ENCODE measurements at places on chromosomes 7 and 10.

GRCh38 chr10:93065675-93066543, 5.3 kb downstream of the CYP26C1 start:
- no peak overlapping the region for H3K27ac ChIP-seq
- DNase-seq: no peak
- no peaks in the 10 kb centered on the region for H3K36me3 ChIP-seq

GRCh38 chr7:21910253-21910652, 35.4 kb downstream of the CDCA7L start:
- H3K4me3 ChIP-seq: no peak overlapping the region
- DNase-seq: no peak
- H3K4me1 ChIP-seq: no peaks in the 10 kb centered on the region
- H3K36me3 ChIP-seq: peaks cover 39% of the 10 kb centered on the region
- no peak overlapping the region for H3K27ac ChIP-seq

- no peaks in the 10 kb centered on the region for H3K36me3 ChIP-seq
- H3K4me3 ChIP-seq: no peak overlapping the region
- DNase-seq: no peak
- no peak overlapping the region for H3K27ac ChIP-seq
These were observed 7.3 kb upstream of the GRIFIN start for GRCh38 chr7:2483494-2483893.

DNA sequence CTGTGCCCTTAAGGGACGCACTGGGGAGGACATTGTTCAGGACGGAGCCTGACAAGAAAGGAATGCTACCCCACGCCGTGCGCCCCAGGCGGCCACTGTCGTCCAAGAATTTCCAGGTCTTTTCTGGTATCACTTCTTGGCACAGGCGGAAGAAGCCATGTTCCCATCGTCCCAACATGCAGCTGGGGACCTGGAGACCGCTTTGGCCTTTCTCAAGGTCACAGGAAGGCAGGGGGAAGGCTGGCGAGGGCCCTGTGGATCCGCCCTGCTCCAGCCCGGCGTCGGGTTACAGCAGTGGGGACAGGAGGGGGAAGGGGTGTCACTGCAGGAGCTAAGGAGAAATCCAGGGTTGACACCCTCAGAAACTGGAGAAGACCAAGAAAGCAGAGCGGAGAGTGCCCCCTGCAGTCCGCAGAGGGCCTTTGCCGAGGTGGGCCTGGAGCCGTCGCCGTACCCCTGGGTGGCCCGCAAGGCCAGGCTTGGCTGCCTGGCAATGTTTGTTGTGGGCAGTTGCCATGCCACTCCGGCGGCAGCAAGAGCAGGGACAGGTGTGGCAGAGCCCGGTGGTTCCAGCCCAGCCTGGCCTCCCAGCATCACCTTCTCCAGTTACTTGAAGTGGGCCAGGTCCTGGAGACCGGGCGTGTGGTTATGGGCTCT, 104.1 kb downstream of the LHPP start:
- DNase-seq: no peak
- no peak overlapping the region for H3K4me3 ChIP-seq
- peaks cover 3% of the 10 kb centered on the region for H3K4me1 ChIP-seq
- peaks cover 16% of the 10 kb centered on the region for H3K27me3 ChIP-seq
- H3K36me3 ChIP-seq: no peaks in the 10 kb centered on the region

DNA sequence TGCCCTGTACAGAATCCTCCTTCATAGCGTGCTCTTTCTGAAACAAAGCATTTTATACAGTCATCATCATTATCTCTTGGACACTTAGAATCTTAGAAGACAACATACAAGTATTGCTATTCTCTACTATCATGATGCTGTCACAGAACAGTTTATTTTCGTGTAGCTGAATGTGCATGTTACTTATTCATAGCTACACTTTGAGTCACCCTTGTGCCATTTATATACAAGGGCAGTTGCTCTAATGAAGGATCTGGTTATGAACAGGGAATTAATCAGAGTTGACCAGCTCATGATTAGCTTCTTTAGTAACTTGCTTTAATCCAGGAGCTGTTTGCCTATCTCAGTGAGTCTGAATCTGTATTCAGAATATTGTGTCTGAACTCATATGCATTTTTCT, 11.2 kb downstream of the CASP2 start:
- H3K36me3 ChIP-seq: peaks cover 30% of the 10 kb centered on the region
- H3K27me3 ChIP-seq: no peaks in the 10 kb centered on the region
- H3K27ac ChIP-seq: no peak overlapping the region
- DNase-seq: peak; percentile 56

- no peaks in the 10 kb centered on the region for H3K36me3 ChIP-seq
- no peak overlapping the region for H3K4me3 ChIP-seq
- no peak for DNase-seq
- no peak overlapping the region for H3K27ac ChIP-seq
- no peaks in the 10 kb centered on the region for H3K4me1 ChIP-seq
These were observed 389.6 kb downstream of the GALNT17 start for GRCh38 chr7:71521506-71521905.

GRCh38 chr10:44995581-44995913, 5.2 kb upstream of the ZNF22 start:
- H3K4me3 ChIP-seq: no peak overlapping the region
- H3K4me1 ChIP-seq: peaks cover 23% of the 10 kb centered on the region
- H3K36me3 ChIP-seq: peaks cover 27% of the 10 kb centered on the region
- no peak for DNase-seq
- no peak overlapping the region for H3K27ac ChIP-seq
- peaks cover 10% of the 10 kb centered on the region for H3K27me3 ChIP-seq

- H3K27ac ChIP-seq: no peak overlapping the region
- DNase-seq: peak; percentile 32
- peaks cover 62% of the 10 kb centered on the region for H3K27me3 ChIP-seq
- H3K4me3 ChIP-seq: peak overlapping the region; percentile 62
- H3K36me3 ChIP-seq: no peaks in the 10 kb centered on the region
These were observed 567 bp upstream of the EPO start for GRCh38 chr7:100719523-100720278.

DNA sequence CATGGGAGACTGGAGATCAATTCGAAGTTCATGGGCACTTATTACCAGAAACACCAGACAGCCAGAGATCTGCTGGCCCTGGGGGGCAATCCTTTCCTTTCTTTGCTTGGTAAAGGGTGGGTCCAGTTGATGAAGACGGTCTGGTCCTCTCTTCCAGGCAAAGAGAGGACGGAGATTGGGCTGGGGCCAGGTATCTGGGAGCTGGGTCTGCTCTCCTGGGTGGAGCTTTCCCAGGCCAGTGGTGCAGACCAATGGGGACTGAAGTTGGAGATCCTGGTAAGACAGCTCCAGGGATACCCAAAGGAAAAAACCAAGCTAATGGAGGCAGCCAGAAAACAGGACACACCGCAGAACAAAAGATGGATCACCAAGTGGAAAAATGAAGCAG, 18.3 kb downstream of the NOD1 start:
- no peaks in the 10 kb centered on the region for H3K27me3 ChIP-seq
- H3K4me1 ChIP-seq: peaks cover 18% of the 10 kb centered on the region
- H3K27ac ChIP-seq: peak overlapping the region; percentile 84
- H3K36me3 ChIP-seq: peaks cover 10% of the 10 kb centered on the region
- DNase-seq: no peak

All from mesenchymal stem cell (in vitro differentiated cells and primary cell).